ENCODE measurements at places on chromosomes 1 and 21.

DNA sequence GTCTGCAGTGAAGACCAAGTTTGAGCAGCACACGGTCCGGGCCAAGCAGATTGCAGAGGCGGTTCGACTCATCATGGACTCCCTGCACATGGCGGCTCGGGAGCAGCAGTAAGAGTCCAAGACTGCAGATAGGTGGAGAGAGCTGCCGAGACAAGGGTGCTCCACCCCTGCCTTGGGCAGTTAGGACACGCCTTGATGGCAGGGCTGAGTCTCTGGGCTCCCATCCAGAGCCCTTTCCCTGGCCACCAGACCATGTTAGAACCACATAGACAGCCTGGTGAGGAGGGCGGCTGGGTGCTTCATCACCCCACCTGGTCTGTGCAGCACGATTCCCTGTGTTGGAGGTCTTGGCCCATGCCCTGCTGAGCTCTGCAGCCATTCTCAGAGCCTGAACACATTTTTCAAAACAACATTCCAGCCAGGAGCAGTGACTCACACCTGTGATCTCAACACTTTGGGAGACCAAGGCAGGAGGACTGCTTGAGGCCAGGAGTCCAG lies 17.3 kb upstream of the MIIP start:
- DNase-seq, result no peak

- no peak for DNase-seq
Measured at GRCh38 chr1:59185163-59185860, 111.6 kb upstream of the FGGY start.

- no peak for DNase-seq
Measured at GRCh38 chr1:77590651-77591050, 91.8 kb downstream of the ZZZ3 start.

- no peak for DNase-seq
Measured at GRCh38 chr1:237211031-237211430, 169.0 kb downstream of the RYR2 start.

DNA sequence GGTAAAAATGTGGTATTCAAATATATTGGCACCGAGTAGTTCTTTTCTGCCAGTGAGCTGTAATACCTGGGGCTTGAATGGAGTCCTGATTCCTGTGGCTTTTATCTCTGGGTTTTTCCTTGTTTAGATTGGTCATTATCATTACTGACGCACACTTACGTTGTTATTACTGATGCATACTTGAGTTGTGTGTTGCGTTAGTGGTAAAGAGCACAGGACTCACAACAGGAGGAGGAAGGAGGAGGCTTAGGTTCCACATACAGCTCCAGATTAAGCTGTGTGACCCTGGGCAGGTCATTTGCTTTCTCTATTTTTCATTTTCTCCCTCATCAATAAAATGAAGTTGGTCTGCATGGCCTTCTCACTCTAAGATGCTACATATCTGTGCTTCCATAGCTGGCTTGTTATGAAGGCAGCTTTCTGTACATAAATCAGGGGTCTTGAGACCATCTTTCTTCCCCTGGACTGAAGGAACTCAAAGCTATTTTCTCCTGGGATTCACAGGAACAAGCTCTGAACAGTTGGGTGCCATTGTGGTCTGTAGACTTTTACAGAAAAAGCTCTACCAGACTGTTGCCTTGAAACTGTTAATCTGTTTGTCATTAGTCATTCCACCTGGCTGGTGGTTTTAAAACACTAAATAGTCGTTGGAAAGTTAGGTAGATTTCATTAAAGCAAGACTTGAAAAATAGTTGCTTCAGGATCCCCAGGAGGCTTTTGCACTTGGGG lies 5.6 kb downstream of the ARID1A start:
- no peak for DNase-seq

DNA sequence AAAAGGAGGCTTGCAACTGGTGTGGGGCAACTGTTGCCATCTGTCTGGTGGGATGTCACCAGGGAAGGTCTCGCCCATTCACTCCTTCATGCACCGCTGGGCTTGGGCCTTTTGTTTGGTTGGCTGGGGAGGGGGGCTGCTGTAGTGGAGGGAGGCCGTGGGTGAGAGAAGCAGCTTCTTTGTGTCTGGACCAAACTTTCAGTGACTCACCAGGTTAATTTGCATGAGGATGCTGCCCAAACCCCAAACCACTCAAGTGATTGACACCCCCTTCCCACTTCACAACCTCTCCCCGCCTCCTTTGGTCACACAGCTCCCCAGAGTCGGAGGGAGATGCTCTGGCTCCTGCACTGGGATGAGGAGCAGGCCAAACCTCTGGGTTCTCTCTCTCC lies 19.7 kb downstream of the BTG2 start:
- DNase-seq, result peak; percentile 94

GRCh38 chr1:38551318-38552307 lies 308.0 kb downstream of the RRAGC start:
- no peak for DNase-seq

Measured in NCI-H1092 treated with DMSO at 0.1 percent for 48 hours (cell line).